Stimulated activated CD8-positive, alpha-beta memory T cell treated with anti-CD3 and anti-CD28 coated beads, Interleukin-4, amount 100 ng/mL, for 48 hours (primary cell): ENCODE measurements at places on chromosomes 6 and 20.

GRCh38 chr20:39048000-39048696 is 86.0 kb downstream of the DHX35 start:
- DNase-seq, result peak; percentile 82

DNA sequence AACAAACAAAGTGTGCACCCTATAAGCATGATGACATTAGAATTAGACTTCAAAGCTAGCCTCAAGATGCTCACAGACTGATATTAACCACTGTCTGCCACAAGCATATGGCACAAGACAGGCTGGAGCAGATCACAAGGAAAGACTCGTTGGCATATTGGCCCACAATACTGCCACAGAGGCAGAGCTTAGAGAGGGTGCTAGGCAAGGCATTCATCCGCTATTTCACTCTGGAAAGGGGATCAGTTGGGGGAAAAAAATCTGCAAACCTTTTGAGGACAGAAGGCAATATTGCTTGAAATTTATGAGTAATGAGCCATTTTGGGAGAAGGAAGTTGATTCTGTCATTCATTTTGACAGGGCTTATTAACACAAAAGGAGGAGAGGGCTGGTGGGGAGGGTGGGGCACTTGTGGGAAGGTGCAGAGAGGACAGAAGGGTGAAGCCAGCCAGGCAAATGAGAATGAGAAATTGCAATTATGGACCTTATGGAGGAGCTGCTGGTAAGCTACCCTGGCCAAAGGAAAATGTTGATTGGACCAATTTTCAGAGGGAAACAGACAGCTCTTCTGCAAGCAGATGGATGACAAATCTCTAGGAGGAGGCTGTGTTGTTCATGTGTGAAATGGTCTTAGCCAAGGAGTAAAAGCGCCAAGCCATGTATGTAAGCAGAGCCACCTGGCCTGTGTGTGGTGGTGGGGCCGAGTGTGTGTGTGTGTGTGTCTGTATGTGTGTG is 187.7 kb downstream of the GMPR start:
- no peak for DNase-seq

GRCh38 chr20:24032400-24032898 is 43.9 kb upstream of the GGTLC1 start:
- no peak for DNase-seq

GRCh38 chr6:43174263-43175112 is 3.4 kb downstream of the SRF start:
- peak; percentile 96 for DNase-seq

- DNase-seq, result no peak
These were observed 190.4 kb downstream of the DOK5 start for GRCh38 chr20:54665812-54666211.
